ENCODE measurements at places on chromosomes 6 and 20. TPM values are rescaled to one million over a fixed set of nuclear protein-coding genes. Genes with fewer than 3 reads are reported as not detected.

Gene PAK5
- not detected for polyA plus RNA-seq

DNA sequence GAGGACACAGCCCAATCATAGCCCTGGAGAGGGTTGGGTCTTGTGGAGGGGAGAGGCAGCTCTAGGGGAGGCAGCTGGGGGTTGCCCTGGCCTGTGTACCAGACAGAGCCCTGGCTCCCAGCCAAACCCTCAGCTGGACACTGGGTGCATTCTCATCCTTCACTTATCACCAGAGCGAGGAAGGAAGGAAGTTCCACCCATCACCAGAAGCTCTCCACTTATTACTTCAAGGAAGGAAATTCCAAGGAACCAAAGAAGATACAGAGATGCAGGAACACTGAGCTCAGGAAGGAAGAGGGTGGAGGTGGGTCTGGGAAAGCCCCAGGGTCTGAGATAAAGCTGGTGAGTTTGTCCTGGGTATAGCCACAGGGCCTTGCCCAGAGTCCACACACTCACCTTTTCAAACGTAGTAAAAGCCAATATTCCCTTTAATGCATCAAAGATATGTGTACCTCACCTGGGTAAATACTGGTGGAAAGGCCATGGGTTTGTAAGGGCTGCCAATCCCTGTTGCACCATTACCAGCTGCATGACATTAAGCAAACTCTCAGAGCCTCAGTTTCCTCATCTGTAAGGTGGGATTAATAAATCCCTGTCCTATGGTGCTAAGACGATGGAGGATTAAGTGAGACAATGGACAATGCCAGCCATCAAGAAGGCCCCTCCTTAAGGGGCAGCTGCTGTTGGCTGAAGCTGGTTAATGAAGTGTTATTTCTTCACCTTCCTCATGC is 109.7 kb upstream of the NAA20 start:
- peak; percentile 43 for DNase-seq
- H3K27ac ChIP-seq: no peak overlapping the region
- no peaks in the 10 kb centered on the region for H3K36me3 ChIP-seq

- no peak overlapping the region for H3K27ac ChIP-seq
- DNase-seq: no peak
- no peaks in the 10 kb centered on the region for H3K4me1 ChIP-seq
- H3K27me3 ChIP-seq: no peaks in the 10 kb centered on the region
- H3K4me3 ChIP-seq: no peak overlapping the region
- no peaks in the 10 kb centered on the region for H3K36me3 ChIP-seq
These were observed 509.7 kb upstream of the SULF2 start for GRCh38 chr20:48294942-48295341.

DNA sequence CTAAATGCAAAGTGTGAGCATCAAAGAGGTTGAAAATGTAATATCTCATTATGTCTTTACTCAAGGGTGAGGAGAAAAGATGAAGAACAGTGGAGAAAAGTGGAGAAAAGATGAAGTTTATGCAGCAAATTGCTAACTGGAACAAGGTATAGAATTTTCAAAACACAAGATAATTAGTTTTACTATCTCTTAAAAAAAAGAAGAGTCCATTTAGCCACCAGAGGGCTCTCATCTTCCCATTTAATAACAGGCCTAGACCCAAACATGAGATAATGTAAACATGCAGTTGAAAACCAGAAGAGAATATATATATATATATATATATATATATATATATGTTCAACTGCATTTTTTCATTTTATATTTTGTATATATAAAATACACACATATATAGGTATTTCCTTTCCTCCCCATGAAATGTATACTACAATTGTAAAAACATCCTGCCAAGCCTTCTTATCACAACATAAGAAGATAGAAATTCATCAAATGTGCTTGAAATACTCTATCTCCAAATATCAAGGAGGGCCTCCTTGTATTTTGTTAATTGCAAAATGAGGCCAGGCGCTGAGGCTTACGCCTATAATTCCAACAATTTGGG is 78.4 kb downstream of the ADTRP start:
- no peaks in the 10 kb centered on the region for H3K27me3 ChIP-seq
- H3K36me3 ChIP-seq: no peaks in the 10 kb centered on the region
- H3K4me3 ChIP-seq: no peak overlapping the region
- DNase-seq: no peak

Gene CST3
- polyA plus RNA-seq: 394 TPM
